Astrocyte of the cerebellum (primary cell): ENCODE measurements at places on chromosomes 5 and 9.
A peak's percentile ranks its signal among the peaks of the same experiment; 100 is the strongest.

- no peak for DNase-seq
These were observed 8.2 kb upstream of the TNFAIP8 start for GRCh38 chr5:119347574-119347973.

- DNase-seq: no peak
These were observed 56.8 kb downstream of the IZUMO3 start for GRCh38 chr9:24488896-24489295.

DNA sequence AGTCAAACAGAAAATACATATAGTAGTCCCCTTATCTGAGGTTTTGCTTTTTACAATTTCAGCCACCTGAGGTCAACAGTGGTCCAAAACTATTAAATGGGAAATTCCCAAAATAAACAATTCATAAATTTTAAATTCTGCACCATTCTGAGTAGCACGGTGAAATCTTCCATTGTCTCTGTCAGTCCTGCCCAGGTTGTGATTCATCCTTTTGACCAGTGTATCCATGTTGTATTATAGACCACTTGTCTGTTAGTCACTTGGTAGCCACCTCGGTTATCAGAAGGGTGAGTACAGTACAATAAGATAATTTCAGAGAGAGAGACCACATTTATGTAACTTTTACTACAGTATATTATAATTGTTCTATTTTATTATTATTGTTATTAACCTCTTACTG lies 2.8 kb downstream of the CCDC152 start:
- DNase-seq: no peak

DNA sequence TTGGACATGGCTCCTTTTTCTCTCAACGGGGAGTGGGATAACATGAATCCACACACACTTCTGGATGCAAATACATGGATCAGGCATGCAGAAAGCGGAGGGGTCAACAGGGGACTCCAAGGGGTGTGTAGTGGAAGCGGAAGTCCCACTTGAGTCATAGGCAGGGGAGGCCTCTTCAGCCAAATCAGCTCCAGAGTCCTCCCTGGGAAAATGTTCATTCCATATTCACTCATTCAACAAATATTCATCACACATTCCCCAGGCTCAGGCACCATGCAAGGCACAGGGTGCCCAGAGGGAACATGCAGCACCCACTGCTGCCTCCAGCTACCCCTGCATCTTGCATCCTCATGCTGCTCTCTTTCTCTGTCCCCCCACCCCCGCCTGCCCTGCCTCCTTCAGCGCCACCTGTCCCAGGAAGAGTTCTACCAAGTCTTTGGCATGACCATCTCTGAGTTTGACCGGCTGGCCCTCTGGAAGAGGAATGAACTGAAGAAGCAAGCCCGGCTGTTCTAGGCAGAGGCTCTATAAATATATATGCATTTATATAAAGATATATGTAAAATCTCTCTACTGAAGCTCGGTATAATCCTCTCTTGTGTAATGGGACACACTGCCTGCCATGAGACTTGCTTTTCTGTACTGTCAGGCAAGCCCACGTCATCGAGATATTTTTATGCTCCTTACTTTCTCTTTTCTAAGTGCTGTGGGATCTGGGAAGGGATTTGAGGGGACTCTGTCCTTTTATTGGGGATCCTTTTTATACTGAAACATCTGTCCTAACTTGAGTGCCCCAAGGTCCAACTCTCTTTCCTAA lies 13.6 kb upstream of the AFAP1L1 start:
- DNase-seq: no peak

DNA sequence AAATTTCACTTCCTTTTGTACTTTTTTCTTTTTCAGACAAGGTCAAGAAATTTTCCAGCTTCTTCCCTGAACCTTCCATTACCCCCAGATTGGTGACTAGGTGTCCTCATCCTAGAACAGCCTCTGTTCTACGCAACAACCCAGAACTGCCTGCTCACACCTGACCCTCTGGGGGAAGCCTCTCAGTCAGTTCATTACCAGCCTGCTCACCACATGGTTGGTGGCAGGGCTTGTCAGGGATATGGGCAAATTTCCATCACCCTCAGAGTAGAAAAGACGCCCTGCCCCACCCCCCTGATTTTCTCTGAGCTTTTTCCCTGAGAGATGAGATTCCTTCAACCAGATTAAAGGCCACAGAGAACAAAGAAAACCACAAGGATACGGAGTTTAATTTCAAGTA lies 5.3 kb upstream of the CFAP95 start:
- no peak for DNase-seq

DNA sequence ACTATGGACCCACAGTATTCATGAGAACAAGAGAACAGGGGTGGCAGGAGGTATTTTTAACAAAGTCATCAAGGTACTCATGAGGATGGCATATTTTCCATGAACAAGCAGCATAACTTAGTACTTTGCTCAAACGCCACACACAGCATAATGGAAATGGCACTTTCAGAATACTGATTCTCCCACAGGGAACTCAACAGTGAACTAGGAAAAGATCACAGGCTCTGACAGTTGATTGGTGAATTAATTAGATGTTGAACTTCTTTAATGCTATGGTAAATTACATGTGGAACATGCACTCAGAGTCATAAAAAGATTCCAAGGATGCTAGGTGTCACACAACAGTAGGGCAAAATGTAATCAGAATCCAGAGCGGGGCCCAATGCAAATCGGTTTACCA lies 1088.6 kb upstream of the C9orf72 start:
- DNase-seq: no peak

GRCh38 chr5:71830681-71831539 lies 111.8 kb downstream of the CARTPT start:
- DNase-seq: peak; percentile 69

DNA sequence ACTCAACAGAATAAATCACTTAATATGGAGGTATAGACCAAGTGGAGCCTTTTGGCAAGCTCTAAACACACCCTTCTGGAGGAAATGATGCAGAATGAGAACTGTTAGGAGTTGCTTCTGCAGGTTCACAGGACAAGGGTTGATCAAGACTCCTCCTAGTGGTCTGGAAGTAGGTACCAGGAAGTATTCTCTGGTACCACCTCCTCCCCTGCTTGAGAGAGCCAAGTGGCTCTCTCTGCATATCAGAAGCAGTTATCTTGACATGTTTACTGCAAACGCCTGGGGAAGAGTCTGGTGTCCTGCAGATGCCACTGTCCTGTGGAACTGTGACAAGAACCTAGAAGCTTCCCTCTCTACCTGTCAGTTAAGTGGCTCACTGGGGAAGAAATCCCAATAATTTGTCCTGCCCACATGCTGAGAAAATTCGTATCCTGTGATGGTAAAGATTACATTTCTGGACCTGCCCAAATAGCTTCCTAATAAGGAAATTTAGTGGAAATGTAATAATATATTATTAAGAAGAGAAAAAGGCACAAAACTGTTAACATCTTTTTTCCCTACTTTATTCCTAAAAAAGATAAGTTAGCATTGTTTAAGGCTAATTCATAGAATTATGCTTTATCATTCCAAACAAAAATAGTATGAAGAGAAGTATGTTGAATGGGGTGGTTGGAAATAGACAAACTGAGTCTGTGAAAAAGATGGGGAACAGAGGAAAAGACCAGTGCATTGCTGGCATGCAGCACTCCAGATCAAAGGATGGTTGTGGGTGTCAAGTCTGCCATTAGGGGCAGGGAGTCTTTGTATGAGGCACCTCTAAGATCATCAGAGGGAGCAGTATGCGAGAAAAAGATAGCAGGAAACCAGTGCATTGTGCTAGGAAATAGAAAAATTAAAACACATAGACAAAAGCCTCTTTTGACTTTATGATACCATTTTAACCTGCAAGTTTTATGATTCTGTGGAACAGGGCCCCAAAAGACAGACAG lies 118.8 kb downstream of the CDC42SE2 start:
- DNase-seq: no peak

- no peak for DNase-seq
These were observed 58.6 kb downstream of the LRSAM1 start for GRCh38 chr9:127509955-127510299.

- DNase-seq: peak; percentile 50
These were observed 4.7 kb upstream of the TUBB4B start for GRCh38 chr9:137236238-137236935.

- DNase-seq: no peak
These were observed 48.8 kb downstream of the RAPGEF1 start for GRCh38 chr9:131690941-131691573.

DNA sequence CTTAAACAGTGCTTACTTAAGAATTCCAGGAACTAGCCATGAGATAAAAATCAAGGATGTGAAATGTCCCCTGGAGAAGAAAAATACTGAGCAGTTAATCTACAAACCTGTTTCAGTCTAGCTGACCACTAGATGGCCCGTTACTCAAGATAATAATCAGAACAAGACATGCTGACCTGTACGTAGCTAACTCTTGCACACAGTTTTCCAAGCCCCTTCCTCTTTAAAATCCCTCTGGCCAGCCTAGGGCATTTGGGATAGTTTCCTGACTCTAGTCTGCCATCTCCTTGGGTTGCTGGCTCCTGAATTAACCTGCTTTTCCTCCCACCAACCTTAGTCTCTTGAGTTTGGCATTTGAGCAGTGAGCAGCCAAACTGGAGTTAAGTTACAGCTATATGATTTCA lies 59.2 kb upstream of the TRAF1 start:
- peak; percentile 46 for DNase-seq

GRCh38 chr5:122301016-122301415 lies 11.0 kb upstream of the SNCAIP start:
- no peak for DNase-seq

DNA sequence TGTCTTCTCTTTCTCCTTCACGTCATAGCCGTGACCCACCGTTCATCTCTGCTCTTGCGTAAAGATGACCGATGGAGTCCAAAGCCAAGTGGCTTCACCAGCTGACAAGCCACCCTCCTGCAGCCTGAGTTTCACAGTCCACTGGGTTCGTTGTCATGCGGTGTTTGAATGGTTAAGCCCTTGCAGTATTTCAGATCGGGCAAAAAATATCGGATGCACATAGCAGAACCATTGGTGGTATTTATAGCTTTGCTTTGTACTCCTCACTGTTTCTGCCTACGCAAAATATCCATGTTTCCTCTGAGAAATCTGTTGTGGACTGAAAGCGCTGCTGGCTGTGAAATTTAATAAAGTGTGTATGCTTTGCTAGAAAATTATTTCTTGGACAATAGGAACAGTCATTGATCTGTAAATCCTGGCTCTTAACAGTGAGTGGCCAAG lies 34.5 kb upstream of the NCS1 start:
- no peak for DNase-seq

DNA sequence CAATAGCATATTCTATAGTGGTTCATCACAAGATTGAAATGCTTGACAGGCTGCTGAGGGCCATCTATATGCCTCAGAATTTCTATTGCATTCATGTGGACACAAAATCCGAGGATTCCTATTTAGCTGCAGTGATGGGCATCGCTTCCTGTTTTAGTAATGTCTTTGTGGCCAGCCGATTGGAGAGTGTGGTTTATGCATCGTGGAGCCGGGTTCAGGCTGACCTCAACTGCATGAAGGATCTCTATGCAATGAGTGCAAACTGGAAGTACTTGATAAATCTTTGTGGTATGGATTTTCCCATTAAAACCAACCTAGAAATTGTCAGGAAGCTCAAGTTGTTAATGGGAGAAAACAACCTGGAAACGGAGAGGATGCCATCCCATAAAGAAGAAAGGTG lies 43.8 kb downstream of the GCNT1 start:
- DNase-seq: no peak

GRCh38 chr9:33645706-33646105 lies 121.7 kb downstream of the ANKRD18B start:
- DNase-seq: no peak

- no peak for DNase-seq
These were observed 62.1 kb upstream of the IL6ST start for GRCh38 chr5:56056875-56057274.

- DNase-seq: no peak
These were observed 46.8 kb upstream of the NOTCH1 start for GRCh38 chr9:136592666-136593065.

GRCh38 chr9:137031904-137032640 lies at the start of gene FUT7:
Gene FUT7, minus strand, starts transcription at chr9:137032088. Its CDS starts 97 bp downstream, at chr9:137031991.
- no peak for DNase-seq

GRCh38 chr5:175248416-175248905 lies 195.5 kb downstream of the DRD1 start:
- DNase-seq: peak; percentile 82

- DNase-seq: no peak
These were observed 269.2 kb downstream of the ACTL7B start for GRCh38 chr9:108586471-108587139.

DNA sequence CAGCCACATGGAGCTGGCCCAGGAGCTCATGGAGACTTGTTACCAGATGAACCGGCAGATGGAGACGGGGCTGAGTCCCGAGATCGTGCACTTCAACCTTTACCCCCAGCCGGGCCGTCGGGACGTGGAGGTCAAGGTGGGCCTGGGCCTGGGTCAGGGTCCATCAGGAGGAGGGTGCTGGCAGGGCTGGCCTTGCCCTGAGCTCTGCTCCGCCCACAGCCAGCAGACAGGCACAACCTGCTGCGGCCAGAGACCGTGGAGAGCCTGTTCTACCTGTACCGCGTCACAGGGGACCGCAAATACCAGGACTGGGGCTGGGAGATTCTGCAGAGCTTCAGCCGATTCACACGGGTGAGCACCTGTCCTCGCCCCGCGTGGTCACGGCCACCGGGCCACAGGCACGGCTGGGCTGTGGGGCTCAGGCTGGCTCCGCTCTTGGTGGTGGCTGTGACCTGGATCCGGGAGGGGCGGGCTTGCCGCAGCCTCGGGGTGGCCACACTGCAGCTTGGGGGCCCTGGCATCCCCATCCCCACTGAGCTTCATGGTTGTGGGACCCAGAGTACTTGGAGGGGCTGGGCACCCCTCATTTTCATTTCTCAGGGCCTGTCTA lies 7.1 kb downstream of the DPP7 start:
- no peak for DNase-seq
